ENCODE measurements at places on chromosomes 6 and 20.

- peak; percentile 29 for DNase-seq
Measured at GRCh38 chr6:111258615-111259088, 171.3 kb downstream of the SLC16A10 start.

DNA sequence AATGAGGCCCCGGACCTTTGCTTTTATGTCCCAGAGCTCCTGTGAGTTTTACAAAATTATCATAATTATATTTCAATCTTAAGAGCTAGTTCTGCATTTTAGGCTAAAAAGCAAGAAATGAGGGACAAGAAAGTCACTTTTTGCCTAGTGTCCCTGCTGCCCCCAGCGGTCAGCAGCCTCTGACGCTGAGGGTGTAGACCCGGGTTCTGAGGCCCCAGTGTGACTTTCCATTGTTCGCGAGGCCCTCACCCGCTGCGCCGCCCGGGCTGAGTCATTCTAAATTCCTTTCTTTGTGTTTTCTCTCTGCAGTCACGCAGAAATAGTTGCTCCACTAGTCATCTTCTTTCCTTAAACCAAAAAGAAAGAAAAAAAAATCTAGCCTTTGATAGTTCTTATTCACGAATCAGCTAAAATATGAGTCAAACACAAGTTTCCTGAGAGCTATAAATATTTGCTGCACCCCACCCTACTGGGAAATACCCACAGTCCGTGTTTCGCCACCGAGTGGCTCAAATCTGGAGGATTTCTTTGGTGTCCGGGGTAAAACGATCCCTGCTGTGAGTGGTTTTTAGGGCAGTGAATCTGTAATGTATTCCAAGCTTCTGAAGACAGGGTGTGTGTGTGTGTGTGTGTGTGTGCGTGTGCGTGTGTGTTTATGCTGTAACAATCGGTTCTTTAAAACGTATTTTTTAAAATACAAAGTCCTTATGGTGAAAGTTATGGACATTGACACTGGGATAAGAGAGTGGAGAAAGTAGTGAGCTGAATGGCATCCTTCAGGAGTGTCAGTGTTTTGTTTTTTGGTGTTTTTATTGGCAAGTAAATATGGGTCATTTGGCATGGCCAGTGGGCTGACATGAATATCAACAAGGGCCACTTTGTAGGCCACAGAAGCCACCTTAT is 59.7 kb upstream of the EEF1A1 start:
- peak; percentile 88 for DNase-seq

DNA sequence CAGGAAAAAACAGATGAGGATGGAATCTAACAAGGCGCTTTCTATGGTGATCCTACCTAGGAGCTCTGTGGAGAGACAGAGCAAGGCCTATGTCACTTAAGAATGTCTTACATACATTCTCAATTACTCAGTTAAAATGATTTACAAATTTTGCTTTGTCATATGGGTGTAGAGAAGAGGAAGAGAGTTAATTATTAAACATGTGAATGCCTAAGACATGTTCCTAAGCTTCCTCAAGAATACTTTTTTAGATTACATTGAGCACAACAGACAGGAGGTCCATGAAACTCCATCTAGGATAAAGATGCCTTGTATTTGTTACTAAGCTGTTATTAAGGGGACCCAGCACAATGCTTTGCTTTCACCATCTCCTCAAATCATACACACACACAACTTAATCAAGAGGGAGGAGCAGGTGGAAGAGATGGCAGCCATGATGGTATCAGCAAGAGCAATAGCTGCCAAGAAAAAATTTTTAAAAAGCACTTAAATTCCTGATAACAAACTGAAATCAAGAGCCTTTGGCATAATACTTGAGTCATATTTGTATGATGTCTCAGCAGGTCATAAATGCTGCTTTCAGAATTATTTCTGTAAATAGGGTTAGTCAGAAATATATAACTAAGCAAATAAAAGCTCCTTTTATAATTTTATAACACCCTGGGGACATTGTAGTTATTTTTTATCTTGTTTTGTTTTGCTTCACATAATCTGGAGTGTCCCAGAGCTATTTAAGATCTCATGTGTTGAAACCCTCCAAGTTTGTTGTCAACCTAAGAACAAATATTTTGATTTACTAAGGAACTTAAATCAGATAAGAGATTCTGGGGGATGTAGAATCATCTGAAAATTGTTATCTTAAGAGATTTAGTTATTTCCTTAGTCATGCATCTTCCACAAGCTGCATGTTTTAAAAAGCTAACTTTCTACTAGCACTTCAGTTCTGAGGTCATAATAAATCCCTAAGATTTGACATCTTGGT is 70.0 kb upstream of the CD2AP start:
- DNase-seq, result no peak

GRCh38 chr6:143774347-143774746 is 68.8 kb upstream of the LTV1 start:
- no peak for DNase-seq

DNA sequence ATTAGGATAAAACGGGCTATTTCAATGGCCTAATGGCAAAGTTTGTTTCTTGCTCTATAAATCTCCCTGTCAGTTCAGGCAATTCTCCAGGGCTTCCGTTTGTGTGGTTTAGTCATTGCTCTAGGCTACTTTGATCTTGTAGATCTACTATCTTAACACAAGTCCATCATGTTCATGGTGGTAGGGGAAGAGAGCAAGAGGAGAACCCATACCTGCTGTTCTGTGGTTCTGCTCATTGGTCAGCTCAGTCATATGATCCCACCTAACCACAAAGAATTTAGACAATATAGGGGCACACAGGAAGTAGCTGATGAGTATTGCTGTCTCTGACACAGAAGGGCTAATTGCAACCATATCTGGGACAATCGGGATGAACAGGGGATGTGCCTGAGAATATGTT is 4.9 kb upstream of the DEK start:
- peak; percentile 32 for DNase-seq

DNA sequence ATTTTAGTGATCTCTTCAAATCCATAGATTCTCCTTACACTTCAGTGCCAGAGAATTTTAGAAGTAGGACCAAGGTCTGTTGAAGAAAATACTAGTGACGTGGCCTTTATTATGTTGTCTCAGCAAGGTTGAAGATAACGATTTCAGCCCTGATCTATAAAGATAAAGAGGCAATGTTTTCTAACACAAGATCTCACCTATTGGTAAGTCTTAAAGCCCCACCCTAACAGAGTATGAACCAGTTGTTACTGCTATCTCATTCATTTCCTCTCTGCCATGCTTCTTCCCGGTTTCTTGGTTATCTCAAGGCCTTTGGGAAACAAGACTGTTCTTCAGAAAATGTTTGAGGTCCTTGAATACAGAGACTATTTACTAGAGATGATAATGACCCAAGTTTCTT is 53.1 kb downstream of the KIAA0408 start:
- no peak for DNase-seq

DNA sequence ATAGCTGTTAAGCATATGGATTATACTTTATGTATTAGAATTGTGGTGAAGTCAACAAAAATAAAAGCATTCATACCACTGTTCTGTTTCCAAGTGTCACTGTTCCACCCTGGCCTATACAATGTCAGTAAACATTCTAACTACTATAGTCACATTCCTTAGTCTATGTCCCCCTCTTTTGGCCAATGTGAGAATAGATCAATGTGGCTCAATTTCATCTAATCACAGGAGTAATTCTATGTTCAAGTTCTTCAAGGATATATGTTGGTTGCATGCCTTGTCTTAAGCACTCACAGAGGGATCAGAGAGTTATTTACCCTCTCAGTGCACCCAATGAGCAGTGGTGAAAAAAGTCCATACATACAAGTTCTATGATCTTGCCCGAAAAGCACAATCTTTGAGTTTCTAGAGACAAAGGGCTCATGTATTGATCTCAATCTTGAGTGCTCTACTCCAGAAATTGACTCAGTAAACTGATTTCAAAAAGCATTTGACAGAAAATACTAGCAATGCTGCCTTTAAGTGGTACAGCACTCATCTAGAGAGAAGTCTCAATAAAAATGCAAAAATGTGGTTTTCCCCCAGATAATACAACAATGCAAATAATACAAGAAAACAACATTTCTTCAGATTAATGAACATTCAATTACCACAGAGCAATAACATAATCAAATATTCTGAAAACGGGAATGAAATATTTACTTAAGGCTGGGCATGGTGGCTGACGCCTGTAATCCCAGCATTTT is 16.5 kb downstream of the SMLR1 start:
- DNase-seq, result peak; percentile 13

DNA sequence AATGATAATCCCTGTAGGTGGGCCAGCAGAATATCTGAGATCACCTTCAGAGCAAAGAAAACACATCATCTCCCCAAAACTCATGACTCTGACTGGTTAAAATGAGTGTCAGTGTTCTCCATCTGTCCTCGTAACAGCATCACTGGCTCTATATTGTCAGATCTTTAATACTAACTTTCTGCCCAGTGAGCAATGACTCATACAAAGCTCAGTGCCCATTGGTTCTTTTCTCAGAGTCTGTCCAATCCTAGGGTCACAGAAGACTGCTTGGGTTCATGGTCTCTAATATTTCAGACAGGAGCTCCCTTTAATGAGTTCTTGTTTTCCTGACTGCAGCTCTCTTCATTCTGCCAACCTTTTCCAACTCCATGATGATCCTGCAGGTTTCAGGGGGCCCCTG is 36.4 kb downstream of the HLA-DPB1 start:
- DNase-seq, result peak; percentile 85

DNA sequence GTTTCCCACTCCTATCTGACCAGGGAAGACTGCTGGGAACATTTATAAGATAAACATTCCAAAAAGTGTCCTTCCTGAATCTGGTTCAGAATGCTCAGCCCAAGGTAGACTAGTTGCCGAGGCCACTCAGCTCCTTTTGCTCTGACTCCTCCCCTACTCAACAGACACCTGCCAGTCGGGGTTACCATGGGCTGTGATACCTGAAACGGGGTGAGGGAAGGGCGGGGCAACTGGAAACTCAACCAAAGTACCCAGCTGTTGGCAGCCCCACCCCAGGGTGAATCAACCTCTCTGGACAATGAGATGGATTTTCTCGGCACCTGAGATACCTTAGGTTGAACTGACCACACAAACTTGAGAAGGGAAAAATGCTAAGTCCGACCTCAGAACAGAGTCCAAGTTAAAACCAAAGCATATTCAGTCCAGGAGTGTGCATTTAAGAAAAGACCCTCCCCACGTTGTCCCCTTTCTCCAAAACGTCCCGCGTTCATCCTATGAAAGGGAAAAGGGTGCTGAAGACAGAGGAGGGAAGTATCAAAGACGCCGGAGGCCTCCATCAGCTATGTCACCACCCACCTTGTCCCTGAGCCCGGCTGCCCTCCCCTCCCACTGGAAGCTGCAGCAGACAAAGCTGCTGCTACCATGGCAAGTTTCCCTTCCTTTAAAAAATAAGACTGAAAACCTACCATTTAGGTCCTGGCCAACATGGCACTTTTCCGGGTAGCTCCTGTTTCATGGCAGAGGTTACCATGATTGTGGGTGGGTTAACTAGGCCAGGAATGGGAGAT is 100.1 kb downstream of the SLC23A2 start:
- no peak for DNase-seq

DNA sequence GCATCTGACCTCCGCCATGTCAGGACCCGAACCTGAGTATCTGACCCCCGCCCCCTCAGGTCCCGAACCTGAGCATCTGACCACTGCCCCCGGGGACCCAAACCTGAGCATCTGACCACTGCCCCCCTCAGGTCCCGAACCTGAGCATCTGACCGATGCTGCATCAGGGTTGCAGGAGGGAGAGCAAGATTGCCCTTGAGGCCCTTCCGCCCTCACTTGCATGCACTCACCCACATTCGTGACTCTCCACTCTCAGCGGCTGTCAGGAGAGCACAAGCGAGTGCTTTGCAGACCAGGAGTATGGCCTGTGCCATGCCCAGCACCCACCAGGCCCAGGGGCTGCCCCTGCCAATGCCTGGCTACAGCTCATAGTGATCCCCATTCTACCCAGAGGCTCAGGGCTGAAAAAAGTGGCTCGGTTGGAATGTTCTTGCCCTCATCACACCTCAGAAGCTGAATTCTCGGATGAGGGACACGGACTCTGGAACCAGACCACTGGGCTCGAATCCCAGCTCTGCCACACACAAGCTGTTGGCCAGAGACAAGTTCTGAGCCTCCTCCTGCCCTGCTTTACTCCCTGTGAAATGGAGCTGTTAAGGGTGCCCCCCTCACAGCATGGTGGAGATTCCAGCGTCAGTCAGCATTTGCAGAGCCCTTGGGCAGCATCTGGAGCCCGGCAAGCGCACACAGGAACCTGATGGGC is 82.1 kb downstream of the DLL1 start:
- DNase-seq, result no peak

- no peak for DNase-seq
Measured at GRCh38 chr20:32130352-32130751, 20.8 kb downstream of the TM9SF4 start.

GRCh38 chr6:124158024-124158423 is 354.4 kb downstream of the NKAIN2 start:
- DNase-seq, result no peak

DNA sequence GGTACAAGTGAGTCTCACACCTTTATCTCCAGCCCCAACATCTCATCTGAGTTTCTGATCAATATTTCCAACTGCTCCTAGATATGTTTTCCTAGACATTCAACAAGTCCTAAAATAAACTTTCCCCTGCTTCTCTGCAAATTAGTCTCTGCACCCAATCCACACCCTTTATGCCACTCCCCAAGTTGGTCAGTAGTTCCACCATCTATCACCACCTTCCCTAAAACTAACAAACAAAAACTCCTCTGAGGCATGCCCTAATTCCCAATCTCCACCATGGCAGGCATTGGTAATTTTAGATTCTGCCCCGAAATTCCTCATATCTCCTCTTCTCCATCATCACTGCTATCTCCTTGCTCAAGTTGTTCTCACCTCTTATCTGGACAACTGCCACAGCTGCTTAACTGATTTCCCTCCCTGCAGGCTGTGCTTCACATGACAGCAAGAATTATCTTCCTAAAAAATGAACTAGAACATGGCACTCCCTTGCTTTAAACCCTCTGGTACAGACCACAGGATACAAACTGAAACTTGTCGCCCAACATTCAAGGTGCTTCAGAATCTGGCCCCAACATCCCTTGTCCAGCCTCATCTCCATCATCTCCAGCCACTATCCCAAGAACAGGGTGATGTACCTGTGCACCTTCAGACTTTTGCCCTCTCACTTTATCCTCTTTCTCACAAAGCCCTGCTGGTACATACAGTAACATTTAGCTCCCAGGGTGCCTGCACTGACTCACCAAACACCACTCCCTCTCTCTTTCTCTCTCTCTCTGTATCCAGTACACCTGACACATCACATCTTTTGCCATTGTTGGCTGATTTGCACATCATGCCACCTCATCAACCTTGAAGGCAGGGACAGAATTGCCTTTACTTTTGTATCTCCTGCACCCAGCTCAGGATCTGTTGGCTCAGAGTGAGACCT is 55.5 kb downstream of the ZHX3 start:
- DNase-seq, result no peak

- peak; percentile 86 for DNase-seq
Measured at GRCh38 chr20:64065974-64066343, 3.0 kb downstream of the TCEA2 start.

GRCh38 chr20:56843817-56844216 is 214.7 kb downstream of the TFAP2C start:
- DNase-seq, result no peak

GRCh38 chr20:12306107-12306506 is 388.4 kb downstream of the BTBD3 start:
- no peak for DNase-seq
